ENCODE measurements at places on chromosomes 4 and X. TPM values are rescaled to one million over a fixed set of nuclear protein-coding genes. Genes with fewer than 3 reads are reported as not detected.

Gene F8A1
- 39.2 TPM for total RNA-seq

DNA sequence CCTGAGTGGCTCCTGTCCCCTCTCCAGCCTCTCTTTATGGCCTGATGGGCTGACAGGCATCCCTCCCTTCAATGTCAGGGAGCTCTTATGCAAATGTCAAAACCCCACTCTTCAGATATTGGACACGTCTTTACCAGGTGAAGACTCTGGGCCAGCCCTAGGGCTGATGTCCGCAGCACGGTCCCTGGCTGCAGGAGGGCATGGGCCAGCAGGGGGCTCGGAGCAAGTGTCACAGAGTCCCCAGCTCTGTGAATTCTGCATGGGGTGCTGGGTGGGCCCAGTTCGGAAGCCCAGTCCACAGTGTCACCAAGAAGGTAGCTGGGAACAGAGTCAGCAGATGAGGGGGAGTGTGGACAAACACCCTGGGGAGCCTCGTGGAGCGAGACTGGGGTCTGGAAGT, 39.6 kb upstream of the PSAPL1 start:
- no peak overlapping the region for H3K4me3 ChIP-seq
- H3K27me3 ChIP-seq: no peaks in the 10 kb centered on the region
- no peaks in the 10 kb centered on the region for H3K4me1 ChIP-seq
- H3K27ac ChIP-seq: no peak overlapping the region
- H3K36me3 ChIP-seq: no peaks in the 10 kb centered on the region

DNA sequence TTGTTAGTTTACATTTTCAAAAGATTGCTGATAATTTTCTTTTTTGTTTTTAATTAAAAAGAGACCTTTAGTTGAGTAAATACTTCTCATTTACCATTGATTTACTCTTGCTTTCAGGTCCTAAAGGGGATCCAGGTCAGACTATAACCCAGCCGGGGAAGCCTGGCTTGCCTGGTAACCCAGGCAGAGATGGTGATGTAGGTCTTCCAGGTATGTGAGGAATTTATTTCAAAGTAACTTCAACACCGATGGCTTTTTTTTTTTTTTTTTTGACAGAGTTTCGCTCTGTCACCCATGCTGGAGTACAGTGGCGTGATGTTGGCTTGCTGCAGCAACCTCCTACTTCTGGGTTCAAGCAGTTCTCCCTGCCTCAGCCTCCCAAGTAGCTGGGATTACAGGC, 135.1 kb downstream of the IRS4 start:
- H3K4me1 ChIP-seq: no peaks in the 10 kb centered on the region
- no peak for DNase-seq
- no peaks in the 10 kb centered on the region for H3K36me3 ChIP-seq
- H3K27ac ChIP-seq: no peak overlapping the region
- no peaks in the 10 kb centered on the region for H3K27me3 ChIP-seq
- no peak overlapping the region for H3K4me3 ChIP-seq

DNA sequence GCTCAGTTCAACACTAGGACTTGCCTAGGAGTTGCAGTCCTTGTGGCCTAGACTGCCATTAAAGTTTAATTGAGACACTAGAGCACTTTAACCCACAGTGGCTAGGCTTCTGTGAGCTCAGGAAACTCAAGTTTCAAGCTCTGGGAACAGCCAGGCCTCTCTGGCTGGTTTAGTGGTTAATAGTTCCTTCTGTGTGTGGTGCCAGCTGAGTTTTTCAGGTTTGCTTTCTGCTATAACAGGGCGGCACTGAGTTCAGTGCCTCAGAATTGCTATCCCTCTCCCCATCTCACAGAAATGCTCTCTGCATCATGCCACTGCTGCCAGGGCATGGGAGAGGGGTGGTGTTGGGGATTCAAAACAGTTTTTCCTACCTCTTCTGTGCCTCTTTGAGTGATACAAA, 15.9 kb downstream of the MMAA start:
- no peaks in the 10 kb centered on the region for H3K36me3 ChIP-seq
- no peak overlapping the region for H3K4me3 ChIP-seq
- no peak overlapping the region for H3K27ac ChIP-seq

Gene ZDHHC15
- 0.17 TPM for total RNA-seq

DNA sequence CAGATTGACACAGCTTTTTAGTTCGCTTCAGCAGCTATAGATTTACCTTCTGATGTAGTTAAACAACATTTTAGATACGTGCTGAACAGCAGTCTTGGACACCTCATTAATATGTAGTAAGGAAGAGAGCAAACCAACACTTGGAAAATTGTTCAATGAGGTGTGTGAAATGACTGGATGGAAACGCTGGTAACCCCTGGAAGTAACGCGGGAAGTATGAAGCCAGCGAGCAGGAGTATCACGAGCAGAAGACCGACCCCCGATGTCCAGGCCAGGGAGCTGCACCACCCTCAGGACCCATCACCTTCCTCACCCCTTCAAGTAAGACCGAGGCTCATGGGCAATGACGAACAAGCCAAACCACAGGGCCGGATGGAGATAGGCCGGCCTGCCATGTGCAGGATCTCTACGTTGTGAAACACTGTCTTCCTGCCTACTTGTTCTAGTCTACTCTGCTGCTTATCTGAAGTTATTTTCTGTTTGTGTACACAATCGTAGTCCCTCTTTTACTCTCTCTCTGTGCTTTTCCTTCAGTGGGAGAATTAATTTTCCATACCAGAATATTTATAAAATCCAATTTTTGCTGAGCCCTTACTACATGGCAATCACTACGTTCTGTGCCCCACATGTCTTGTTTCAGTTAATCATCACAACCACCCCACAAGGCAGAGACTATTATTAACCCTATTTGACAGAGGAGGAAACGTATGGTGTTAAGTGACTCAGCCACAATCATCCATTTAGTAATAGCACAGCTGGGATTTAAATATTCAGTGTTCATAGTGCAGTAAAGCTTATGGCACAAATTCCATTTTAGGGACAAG, 221.7 kb downstream of the APBB2 start:
- no peaks in the 10 kb centered on the region for H3K36me3 ChIP-seq
- H3K4me1 ChIP-seq: no peaks in the 10 kb centered on the region
- no peaks in the 10 kb centered on the region for H3K27me3 ChIP-seq
- no peak overlapping the region for H3K4me3 ChIP-seq
- H3K27ac ChIP-seq: no peak overlapping the region
- DNase-seq: no peak

Gene P2RY8
- 1.3 TPM for total RNA-seq

- H3K27me3 ChIP-seq: no peaks in the 10 kb centered on the region
- no peaks in the 10 kb centered on the region for H3K4me1 ChIP-seq
- DNase-seq: no peak
- no peaks in the 10 kb centered on the region for H3K36me3 ChIP-seq
Observed at GRCh38 chr4:60019180-60019579, 1180.9 kb upstream of the ADGRL3 start.

DNA sequence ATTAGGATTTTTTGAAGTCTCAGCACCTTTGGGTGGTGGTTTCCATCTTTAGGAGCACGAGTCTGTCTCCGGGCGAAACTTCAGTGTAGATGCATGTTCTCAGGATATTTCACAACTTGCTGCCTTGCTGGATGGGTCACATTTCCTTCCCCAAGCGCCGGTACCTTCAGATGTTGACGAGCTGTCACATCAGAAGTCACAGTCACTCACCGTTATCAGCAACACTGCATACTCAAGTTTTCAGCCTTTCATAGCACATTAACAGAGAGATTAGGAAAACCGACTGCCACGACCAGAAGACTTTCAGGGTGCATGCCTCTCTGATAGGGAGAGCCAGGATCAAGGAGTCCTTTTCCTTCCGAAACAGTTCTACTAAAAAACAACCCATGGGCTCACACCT, 77.8 kb downstream of the SHROOM2 start:
- no peaks in the 10 kb centered on the region for H3K27me3 ChIP-seq
- no peak overlapping the region for H3K27ac ChIP-seq
- H3K36me3 ChIP-seq: no peaks in the 10 kb centered on the region
- no peak overlapping the region for H3K4me3 ChIP-seq
- no peaks in the 10 kb centered on the region for H3K4me1 ChIP-seq
- DNase-seq: no peak

GRCh38 chrX:78748846-78749245, 1.3 kb downstream of the LPAR4 start:
- no peak overlapping the region for H3K4me3 ChIP-seq
- no peaks in the 10 kb centered on the region for H3K4me1 ChIP-seq
- no peak for DNase-seq
- no peaks in the 10 kb centered on the region for H3K36me3 ChIP-seq
- H3K27me3 ChIP-seq: no peaks in the 10 kb centered on the region
- no peak overlapping the region for H3K27ac ChIP-seq

Data from colonic mucosa (tissue), 4 donors.